ENCODE measurements at places on chromosomes 1 and 21.

GRCh38 chr1:35475856-35476674 lies 81.1 kb downstream of the KIAA0319L start:
- DNase-seq, result no peak

GRCh38 chr1:18307329-18307898 lies 173.3 kb upstream of the KLHDC7A start:
- DNase-seq, result no peak

- no peak for DNase-seq
Observed at GRCh38 chr21:18661842-18662241, 258.3 kb upstream of the TMPRSS15 start.

DNA sequence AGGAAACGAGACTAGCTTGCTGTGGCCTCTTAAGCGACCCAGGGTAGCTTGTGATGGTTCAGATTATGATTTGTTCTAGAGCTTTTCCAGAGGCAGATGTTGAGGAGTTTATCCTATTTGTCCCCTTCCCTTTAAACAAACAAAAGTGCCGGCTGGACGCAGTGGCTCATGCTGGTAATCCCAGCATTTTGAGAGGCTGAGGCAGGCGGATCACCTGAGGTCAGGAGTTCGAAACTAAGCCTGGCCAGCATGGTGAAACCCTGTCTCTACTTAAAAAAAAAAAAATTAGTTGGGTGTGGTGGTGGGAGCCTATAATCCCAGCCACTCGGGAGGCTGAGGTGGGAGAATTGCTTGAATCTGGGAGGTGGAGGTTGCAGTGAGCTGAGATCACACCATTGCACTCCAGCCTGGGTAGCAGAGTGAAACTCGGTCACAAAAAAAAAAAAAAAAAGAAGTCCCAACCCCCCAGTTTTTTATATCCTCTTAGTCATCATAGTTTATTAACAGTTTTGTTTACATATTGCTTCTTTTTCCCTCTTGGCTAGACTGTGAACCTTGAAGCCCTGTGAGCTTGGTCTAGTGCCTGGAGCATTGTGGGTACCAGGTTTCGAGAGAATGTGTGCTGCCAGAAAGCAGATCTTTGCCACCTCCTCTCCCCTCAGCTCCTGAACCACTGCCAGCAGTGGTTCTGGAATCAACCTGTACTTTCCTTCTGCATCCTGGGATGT lies 29.8 kb downstream of the MAPKAPK2 start:
- DNase-seq, result no peak

- DNase-seq, result no peak
Observed at GRCh38 chr1:32622806-32623681, 27.3 kb downstream of the ZBTB8OS start.

DNA sequence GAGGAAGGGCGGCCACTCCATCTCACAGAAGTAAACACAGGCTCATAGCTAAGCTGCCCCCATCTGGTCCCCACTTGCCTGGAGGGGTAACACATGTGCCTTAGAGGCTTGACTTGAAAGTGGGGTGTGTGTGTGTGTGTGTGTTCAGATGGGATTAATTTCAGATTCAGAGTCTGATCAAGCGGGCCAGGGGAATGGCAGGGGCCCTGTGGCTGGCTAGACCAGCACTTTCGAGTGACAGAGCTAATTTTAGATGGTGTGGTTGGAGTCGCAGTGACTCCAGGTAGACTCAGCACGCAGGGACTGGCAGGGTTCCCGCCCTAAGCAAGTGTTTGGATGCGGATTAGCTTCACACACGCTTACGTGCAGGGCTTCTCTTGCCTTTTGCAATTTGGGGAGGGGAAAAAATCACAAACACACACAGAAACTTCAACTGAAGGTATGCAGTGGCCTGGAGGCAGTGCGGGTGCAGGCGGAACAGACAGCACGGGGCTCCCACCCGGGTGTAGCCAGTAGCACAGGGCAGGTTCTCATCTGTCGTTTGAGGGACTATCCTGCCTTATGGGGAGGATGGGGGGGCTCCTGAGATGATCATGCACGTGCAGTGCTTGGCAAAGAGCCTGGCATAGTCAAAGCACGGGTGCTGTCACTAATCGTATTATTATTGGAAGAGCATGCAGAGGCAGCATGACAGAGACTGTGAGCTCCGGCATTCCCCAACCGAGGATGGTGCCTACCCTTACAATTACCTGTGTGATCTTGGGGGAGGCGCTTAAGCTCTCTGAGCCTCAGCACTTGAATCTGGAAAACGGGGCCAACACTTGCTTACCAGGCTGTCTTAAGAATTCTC lies 1.3 kb downstream of the EDN2 start:
- DNase-seq, result no peak

- DNase-seq, result no peak
Observed at GRCh38 chr1:201139306-201139705, 12.3 kb upstream of the ASCL5 start.

- no peak for DNase-seq
Observed at GRCh38 chr1:157460381-157460780, 91.9 kb downstream of the FCRL5 start.

DNA sequence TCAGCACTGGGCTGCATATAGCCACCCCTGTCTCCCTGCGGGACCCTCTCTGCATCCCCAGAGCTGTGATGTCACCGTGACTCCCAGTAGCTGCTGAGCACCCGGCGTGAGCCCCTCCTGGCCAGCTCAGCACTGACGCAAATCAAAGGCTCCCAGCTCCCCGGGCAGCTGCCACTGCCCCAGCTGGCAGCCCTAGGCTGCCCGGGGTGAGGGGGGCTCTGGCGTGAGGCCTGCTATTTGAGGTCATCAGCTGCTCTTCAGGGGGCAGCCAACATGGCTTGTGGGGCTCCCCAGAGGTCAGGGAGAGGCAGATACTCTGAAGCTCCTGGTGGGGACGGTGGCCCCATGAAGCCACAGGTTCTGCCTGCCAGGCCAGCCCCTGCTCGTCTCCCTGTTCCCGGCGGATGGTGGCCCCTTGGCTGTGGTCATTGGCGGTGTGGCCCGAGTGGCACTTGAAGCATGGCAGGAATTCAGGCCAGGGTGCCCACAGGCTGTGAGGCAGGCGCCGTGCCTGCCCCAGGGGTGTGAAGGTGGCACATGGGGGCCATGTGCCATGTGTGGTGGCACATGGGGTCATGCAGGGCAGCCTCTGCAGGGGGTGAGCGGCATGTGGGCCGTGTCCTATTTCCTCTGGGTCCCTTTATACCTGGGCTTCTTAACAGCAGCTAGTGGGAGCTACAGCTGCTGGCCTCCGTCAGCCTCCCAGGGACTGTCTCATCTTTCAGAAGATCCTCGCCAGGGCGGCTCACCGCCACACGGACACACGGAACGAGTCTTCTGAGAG lies 85.4 kb downstream of the SIK1 start:
- no peak for DNase-seq

DNA sequence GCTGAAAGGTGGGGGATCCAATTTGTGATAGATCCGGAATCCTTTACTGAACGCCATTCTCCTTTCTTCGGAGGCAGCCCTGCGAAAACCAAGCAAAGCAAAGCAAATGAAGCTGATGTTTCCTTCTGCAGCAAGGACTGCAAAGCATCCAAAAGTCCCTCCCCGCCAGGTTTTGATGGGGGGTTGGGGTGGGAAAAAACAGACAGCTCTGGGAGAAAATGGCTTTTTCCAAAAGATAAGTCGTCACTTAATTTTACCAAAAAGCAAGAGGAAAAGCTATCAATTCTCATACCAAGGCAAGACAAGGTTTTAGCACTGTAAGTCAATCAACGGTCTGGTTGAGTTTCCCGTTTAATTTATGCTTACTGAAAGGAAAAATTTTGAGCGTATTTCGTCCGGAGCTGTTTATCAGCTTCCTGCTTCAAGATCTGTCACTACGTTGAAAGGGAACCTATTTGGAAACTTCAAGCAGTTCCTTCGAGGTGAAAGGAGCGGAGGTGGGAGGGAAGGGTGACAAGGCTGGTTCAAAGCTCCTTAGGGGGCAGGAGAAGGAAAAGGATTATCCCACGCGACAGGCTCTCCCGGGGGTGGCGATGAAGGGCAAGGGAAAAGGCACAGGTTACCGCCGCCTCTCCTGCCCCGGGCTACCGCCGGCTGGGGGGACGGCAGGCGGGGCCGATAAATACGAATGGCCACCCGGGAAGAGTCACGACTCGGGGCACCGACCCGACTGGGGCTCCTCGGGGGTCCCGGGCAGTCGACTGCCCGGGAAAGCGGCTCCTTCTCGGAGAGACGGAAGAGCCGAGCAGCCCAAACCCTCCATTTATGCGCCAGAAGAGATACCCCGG lies 750 bp downstream of the SYNJ1 start:
- DNase-seq, result no peak

All from NCI-H1436 (cell line).